ENCODE measurements at places on chromosomes 1 and 21. TPM values are rescaled to one million over a fixed set of nuclear protein-coding genes. Genes with fewer than 3 reads are reported as not detected.

GRCh38 chr1:198776602-198777029 is 137.8 kb downstream of the PTPRC start:
- ATAC-seq: peak; percentile 80

DNA sequence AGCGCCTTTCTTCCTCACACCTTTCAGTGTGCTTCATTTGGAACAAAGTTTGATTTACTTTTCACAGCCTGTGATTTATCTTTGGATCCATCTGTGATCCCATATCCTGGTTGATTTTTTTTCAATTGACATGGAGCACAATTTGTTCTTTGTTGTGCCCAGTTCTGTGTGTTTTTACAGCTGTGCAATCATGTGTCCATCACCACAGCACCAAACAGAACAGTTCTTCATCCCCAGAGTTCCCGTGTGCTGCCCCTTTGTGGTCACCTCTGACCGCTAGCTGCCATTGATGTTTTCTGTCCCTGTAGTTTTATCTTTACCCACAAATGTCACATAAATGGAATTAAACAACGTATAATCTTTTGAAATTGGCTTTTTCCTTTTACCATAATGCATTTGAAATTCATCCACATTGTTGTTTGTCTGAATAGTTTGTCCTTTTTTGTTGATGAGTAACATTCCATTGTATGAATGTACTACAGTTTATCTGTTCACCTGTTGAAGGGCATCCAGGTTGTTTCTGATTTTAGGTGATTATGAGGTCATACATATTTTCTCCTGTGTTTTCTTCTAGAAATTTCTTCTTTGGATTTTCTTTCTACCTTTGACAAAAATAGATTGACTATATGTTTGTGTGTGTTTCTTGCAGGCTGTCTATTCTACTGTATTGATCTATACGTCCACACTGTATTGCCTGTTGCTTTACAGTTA is 17.4 kb downstream of the MIGA1 start:
- ATAC-seq: peak; percentile 51

DNA sequence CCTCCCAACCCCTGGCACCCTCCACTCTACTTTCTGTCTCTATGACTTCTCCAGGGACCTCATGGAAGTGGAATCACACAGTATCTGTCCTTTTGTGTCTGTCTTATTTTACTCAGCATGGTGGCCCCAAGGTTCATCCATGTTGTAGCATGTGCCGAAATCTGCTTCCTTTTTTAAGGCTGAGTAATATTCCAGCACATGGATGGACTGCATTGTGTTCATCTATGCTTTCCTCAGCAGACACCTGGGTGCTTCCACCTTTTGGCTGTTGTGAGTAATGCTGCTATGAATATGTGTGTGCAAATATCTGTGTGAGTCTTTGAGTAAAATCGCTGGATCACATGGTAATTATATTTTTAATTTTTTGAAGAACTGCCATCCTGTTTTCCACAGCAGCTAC is 1.6 kb upstream of the PFKL start:
- no peak for ATAC-seq

DNA sequence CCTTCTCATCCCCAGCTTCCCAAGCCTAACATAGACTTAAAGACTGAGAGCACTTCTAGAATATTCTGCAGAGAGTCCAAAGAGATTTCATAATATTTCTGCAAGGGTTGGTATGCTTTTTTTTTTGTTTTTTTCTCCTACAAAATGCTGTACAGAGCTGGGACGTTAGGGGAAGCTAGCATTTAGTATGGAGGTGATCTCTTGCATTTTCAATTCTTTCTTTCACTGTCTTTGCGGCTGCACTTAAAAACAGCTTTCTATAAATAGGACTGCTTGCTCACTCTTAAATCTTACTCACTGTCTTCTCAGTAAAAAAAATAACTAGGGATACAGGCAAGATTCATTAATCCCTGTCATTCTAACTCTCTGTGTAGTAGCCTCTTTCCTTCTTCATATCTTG is 7.4 kb downstream of the DSCAM start:
- no peak for ATAC-seq

GRCh38 chr1:31377364-31377863 is 4.5 kb upstream of the FABP3 start:
- ATAC-seq: no peak

DNA sequence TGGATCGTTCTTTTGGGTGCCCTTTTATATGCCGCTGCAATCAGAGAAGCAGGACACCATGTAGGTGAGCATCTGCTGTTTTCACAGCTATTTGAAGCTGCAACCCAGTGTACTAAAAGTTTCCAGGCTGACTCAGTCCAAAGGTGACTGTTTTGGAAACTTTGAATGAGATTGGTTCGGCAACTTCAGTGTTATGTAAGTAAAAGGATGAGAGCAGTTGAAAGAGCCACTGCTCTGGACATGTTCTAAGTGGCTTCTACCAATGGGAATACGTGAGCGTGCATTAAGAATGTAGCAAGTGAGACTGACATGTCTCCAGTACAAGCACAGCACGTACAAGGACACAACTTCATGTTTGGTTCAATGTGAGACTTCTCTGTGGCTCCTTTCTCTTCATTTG is 55.6 kb downstream of the DDR2 start:
- ATAC-seq: peak; percentile 17

GRCh38 chr1:61056573-61057439 is 25.6 kb upstream of the NFIA start:
- ATAC-seq: peak; percentile 28

FAM43B gene
- 0.62 TPM for total RNA-seq

STPG1 gene
- 7.6 TPM for total RNA-seq

UBXN10 gene
- 27.9 TPM for total RNA-seq

DNA sequence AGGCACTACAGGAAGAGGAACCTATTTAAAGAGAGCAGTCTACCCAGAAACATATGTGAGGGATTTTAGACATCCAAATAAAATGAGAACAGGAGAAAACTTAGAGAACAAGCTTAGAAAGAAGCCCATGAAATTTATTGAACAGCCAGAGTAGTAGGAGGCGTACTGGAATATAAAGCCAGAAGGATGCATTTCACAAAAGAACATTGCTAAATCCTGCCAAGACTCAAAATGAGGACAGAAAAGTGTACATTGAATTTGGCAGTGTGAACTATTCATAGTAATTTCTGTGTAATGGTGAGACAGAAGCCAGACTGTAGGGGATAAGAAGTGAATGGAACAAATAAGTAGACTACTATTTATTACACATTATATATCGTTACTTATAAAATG is 22.5 kb downstream of the CEPT1 start:
- ATAC-seq: no peak

GRCh38 chr1:147215540-147215916 is 9.6 kb downstream of the FMO5 start:
- no peak for ATAC-seq

- no peak for ATAC-seq
These were observed 189.9 kb upstream of the CACYBP start for GRCh38 chr1:174809755-174810280.

S100A9 gene
- total RNA-seq: 697 TPM

CYP4Z1 gene
- total RNA-seq: 1.6 TPM

Data from gastroesophageal sphincter (tissue), 4 donors.